ENCODE measurements at places on chromosomes 2 and 18. TPM values are rescaled to one million over a fixed set of nuclear protein-coding genes. Genes with fewer than 3 reads are reported as not detected.

The EFHD1 gene
- total RNA-seq = 0.17 TPM

The SAG gene
- total RNA-seq = 0.19 TPM

The MGAT4A gene
- total RNA-seq = 89.5 TPM

The ATG16L1 gene
- total RNA-seq = 39.3 TPM

The ZRANB3 gene
- total RNA-seq = 4.9 TPM

The MC4R gene
- total RNA-seq = not detected
